HT-29 (cell line): ENCODE measurements at places on chromosomes 5 and 9.

DNA sequence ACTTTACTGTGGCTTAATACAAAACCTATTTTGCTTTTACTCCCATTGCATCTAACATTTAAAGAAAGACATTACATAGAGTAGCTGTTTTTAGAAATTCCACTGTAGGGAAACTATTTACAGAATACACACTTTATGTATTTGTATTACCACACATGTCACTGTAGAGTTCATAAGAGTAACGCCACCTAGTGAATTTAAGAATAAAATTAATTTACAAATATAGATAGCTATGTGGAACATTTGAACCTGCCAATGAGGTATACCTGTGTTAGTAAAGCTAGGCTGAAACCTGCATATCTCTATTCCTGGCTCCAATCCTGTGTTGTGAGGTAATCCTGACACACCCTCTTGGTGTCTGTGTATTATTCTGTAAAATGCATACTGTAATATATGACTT is 234.4 kb downstream of the MAST4 start:
- peak; percentile 15 for DNase-seq

GRCh38 chr5:74517700-74518099 is 122.8 kb downstream of the ENC1 start:
- no peak for DNase-seq

DNA sequence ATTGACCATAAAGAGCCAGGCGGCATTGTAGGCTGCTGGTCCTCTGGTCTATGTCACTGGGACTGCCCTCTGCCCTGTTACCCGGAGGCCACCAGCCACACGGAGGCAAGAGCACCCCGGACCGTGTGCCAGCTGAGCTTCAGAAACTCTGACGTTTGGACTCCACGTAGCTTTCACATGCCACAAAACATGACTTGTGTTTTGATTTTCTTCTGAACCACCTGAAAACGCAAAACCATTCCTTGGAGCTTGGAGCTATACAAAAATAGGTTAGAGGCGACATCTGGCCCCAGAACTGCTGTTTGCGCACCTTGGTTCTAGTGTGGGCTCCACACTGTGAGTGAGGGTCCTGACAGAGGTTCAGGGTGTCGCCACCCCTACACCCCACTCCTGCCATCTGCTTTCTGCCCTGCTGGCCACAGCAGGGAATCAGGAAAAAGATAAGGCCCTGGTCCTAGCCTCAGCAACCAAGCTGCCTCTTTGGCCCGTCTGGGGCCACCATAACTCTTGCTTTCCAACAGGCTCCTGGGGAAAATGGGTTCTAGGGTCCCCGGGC is 151.3 kb upstream of the IRX2 start:
- DNase-seq, result no peak

GRCh38 chr5:96195123-96195522 is 233.5 kb upstream of the ELL2 start:
- no peak for DNase-seq

DNA sequence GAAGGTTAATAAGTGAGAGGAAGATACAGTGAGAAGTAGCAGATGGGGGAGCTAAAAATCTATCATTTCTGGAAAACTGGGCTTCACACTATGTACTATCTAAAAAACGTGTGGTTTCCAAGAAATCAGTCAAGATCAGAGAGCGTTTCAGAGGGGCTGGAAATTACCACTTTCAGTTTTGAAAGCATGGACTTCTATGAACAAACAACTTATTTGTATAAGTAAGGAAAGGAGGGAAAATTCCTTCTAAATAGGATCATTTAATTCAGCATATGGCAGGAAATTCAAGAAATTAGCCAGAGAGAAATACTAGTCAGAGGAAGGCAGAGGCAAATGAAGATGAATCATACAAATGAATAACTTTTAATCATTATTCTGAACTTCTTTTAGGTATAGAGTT is 11.3 kb downstream of the TNC start:
- DNase-seq, result no peak

DNA sequence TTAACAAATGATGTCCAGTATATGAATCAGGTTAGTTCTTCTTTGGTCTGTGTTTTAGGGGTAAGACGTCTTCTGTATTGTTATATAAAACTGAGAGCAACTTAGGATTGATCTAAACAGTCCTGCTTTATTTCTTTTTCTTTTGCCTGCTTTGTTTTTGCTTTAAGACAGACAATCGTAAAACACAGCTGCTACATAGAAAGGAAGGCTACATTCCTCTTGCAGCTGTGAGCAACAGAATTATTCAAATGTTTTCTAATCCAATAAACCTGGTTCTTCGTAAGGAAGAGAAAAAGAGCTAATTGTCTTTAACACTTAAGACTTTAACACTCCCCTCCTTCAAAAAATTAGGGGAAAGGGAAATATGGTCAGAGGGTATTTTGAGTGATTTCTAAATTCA is 14.6 kb downstream of the FGF1 start:
- no peak for DNase-seq

- no peak for DNase-seq
Observed at GRCh38 chr9:14350754-14351153, 36.8 kb upstream of the NFIB start.

DNA sequence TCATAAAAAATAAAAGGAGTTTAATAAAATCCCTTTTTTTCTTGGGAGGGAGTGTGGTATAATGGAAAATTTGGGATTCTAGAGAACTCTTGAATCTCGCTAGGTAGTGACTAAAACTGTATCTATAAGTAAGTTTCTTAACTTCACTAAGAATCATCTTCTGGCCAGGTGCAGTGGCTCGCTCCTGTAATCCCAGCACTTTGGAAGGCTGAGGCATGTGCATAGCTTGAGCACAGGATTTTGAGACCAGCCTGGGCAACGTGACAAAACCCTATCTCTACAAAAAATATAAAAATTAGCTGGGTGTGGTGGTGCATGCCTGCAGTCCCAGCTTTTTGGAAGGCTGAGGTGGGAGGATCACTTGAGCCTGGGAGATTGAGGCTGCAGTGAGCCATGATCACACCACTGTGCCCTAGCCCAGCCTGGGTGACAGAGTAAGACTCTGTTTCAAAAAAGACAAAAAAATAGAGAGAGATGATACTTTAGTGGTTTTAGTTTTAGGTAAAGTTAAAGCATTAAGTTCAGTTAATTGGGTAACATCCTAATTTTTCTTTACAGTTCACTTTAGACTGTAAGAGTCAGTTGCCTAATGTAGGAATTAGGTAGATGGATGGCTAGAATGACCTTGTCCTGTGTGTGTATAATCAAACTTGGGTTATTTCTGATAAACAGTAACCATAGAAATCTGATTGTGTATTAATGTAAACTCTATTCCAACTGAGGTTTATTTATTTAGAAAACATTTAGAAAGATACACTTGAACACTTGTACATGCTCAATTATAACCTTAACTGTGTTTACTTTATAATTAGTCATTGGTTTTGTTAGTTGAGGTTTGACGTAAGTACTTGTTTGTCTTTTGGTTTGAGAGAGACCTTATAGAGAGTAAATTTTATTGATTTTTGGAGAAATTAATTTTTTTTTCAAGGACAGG is 17.8 kb downstream of the UNC13B start:
- DNase-seq, result peak; percentile 27

DNA sequence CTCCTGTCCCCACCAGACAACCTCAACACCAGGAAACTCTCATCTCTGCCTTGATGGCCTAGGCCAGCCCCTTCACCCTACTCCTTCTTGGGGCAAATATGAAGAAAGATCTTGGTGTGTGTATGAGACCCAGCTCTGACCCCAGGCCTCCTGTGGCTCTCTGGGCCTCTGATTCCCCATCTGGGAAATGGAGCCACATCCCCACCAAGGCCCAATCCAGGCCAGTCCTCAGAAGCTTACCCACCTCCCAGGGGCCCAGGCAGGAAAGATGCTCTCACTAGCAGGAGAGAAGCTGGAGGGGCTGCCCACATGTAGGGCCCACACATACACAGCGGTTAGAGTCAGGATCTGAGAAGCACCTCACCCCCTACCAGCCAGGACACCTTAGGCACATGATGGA is 38.9 kb downstream of the BICD2 start:
- DNase-seq, result no peak

DNA sequence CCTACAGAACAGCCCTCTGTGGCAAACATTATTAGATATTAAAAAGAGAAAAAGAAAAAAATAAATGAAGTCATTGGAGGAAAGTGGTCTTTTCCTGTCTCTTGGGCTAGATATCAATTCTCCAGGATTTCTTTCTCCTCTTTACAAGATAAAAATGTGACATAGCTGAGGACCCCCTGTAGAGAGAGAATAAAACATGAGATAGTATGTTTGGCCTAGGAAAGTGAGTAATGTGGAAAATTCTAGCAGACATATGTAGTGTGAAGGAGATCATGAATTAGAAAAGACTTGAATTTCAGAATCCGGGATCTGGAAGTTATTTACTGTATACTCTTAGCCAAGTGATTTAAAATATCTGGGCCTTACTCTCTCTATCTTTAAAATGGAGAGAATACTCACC is 823.1 kb downstream of the TLR4 start:
- no peak for DNase-seq

DNA sequence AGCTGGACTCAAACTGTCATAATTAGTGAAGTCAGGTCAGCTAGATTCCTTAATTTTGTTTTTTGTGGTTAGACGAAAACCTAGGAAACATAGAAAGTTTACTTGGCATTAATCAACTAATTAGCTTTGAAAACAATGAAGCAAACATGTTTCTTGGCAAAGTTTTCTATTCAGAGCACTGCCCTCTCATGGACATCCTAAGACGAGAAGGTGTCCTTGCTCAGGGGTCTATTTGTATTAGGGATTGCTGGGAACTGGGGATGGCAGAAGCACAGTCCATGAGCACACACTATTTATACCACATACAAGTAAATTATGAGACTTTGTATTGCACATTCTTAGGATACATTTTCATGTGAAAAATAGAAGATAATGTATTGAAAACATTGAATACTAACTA is 49.7 kb downstream of the POC5 start:
- peak; percentile 17 for DNase-seq

DNA sequence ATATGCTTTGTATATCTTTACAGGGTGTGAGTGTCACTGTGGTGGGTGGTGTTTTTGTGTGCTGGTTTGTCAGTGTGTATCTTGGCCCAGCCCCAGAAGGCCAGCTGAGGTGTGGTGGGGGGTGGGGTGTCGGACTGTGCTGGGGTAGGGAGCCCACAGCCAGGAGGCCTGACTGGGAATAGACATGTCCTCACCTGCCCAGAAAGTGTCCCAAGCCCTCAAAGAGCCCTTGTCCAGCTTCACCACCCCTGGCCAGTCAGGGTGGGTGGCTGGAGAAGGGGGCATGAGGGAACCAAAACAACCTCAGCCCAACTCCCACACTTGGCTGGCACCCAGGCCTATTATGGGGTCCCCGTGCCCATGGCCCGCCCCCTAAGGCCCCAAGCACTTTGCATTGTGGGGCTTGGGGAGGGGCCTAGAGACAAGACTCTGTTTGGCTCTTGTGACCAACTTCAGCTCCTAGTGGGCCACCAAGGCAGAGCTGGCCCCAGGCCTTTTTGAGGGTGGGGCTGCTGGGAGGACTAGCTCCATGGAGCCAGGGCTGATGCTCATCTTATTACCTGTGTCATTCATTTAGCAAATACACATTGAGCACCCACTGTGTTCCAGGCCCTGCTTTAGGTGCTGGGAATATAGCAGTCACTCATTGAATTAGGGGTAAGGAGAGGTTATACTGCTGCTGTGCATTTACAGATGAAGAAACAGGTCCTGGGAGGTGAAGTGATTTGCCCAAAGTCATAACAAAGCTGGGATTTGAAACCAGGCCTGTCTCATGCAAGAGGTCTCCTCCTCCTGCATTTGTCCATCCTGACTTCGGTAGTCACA is 56.2 kb upstream of the PSD2 start:
- DNase-seq, result no peak

- DNase-seq, result no peak
Observed at GRCh38 chr5:7852542-7852941, 1.6 kb upstream of the CFAP90 start.

DNA sequence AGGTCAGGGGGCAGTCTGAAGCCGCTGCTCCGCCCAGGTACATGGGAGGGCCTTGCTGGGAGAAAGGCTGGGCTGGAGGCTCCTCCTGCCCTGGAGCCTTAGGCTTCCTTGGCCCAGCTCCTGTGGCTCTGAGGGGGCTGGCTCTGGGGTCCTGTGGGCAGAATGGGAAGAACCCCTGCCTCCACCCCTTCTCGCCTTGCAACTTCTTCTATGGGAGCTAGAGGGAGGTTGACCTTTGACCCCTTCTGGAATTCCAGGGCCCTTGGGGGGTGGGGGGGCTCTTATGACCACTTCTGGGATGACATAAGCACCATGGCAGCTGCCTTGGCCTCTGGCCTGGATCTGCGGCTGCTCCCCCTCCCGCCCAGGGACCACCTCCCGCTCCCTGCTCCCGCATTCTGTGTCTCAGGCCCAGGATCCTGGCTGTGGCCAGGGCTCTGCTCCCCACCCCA is 32.2 kb downstream of the IER5L start:
- DNase-seq, result peak; percentile 31

GRCh38 chr9:115513148-115513547 is 395.2 kb upstream of the TNC start:
- no peak for DNase-seq

- DNase-seq, result no peak
Observed at GRCh38 chr5:94345257-94345656, 273.1 kb downstream of the KIAA0825 start.

DNA sequence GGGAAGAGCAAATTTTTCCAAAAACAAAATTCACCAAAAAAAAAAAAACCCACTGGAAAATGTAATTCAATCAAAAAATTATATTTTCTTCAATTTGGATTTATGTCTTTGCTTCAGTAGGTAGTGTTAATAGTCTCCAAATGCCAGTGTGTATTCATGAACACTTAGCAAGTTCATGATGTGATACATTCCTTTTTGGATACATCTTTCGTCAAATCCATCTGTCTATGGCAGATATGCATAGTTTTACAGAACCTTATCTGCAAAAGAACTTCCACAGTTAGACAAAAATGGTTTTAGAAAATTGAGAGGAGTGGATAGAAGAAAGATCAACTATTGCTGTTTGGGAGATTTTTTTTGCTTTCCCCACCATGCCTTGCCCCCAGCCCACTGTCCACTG is 214.6 kb downstream of the DEPDC1B start:
- no peak for DNase-seq

DNA sequence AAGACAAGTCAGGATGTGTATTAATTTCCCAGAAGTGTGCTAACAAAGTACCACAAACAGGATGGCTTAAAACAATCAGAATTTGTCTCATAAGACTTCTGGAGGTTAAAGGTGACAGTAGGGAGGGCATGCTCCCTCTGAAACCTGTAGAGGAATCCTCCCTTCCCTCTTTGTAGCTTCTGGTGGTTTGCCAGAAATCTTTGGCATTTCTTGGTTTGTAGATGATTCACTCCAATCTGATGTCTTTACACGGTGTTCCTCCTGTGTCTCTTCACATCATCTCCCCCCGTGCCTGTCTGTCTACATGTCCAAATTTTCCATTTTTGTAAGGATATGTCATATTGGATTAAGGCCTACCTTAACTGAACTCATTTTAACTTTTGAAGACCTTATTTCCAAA is 471.5 kb downstream of the ZNF608 start:
- DNase-seq, result no peak
